Esophagus muscularis mucosa (tissue), 4 donors: ENCODE measurements at places on chromosomes 2 and 18. TPM values are rescaled to one million over a fixed set of nuclear protein-coding genes. Genes with fewer than 3 reads are reported as not detected.

- no peaks in the 10 kb centered on the region for H3K4me1 ChIP-seq
- no peak for DNase-seq
- H3K36me3 ChIP-seq = no peaks in the 10 kb centered on the region
- H3K27ac ChIP-seq = no peak overlapping the region
Observed at GRCh38 chr2:234564699-234565098, 67.8 kb upstream of the ARL4C start.

DNA sequence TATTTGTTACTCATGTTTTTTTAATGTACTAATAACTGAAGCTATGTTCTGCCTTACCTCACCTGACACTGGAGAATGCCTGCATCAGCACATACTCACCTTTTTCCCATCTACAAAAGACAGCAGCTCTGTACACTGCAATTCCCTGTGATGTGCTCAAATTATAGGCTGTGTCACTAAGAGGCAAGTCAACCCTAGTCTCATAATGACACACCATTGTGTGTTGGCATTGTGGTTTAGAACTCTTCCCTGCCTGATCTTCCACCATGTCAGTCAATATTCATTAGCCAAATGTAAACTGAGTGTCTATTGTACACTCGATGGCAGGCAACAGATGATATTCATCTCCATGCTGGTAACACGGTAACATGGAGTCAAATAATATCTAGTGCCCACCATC lies 332.1 kb upstream of the TCF4 start:
- H3K27me3 ChIP-seq = no peaks in the 10 kb centered on the region
- no peaks in the 10 kb centered on the region for H3K4me1 ChIP-seq
- no peak overlapping the region for H3K4me3 ChIP-seq
- DNase-seq = no peak

- H3K27ac ChIP-seq = no peak overlapping the region
- H3K4me1 ChIP-seq = peaks cover 20% of the 10 kb centered on the region
- H3K36me3 ChIP-seq = peaks cover 22% of the 10 kb centered on the region
- DNase-seq = no peak
Observed at GRCh38 chr2:208354964-208355381, 51.6 kb upstream of the PTH2R start.

DOK1 gene
- total RNA-seq = 26.5 TPM

DNA sequence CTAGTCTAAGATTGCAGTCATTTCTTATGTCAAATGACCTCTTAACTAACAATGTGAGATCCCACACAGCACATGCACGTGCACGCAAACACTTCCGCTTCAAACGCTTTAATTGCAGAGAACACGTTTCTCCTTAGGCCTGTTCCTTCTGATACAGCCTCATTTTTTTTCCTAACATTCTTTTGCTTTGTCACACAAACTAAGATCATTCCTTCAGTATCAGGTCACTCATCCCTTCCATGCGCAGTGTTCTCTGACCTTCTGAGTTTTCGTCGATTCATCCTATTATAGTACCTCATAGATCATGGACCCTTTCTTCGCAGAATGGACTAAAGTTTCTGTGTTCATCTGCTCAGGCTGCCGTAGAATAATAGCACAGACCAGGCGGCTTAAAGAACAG lies 327.1 kb upstream of the CDH19 start:
- H3K27me3 ChIP-seq = no peaks in the 10 kb centered on the region
- no peaks in the 10 kb centered on the region for H3K36me3 ChIP-seq
- no peak overlapping the region for H3K27ac ChIP-seq
- H3K4me3 ChIP-seq = no peak overlapping the region
- no peak for DNase-seq

DNA sequence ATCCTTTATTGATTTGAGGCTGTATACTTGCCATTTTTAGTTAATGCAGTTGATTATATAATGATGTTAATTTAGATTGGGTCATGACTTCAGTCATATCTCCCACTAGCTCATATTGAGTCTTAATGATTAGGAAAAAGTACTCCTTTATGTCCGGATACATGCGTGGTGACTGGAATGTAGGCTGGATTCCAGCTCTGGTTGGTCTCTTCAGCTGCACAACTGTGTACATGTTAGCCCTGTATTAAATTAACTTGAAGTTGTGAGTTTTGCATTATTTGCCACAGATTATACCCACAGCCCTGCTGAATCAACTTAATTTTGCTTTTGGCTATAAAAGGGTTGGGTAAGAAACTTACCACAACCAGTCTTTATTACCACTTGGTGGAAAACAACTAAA lies 22.5 kb downstream of the MOB4 start:
- H3K36me3 ChIP-seq = peaks cover 65% of the 10 kb centered on the region
- no peak overlapping the region for H3K4me3 ChIP-seq
- H3K27ac ChIP-seq = no peak overlapping the region
- no peak for DNase-seq
- H3K27me3 ChIP-seq = no peaks in the 10 kb centered on the region

- H3K4me3 ChIP-seq = no peak overlapping the region
- H3K36me3 ChIP-seq = no peaks in the 10 kb centered on the region
- no peak overlapping the region for H3K27ac ChIP-seq
- no peak for DNase-seq
- no peaks in the 10 kb centered on the region for H3K27me3 ChIP-seq
Observed at GRCh38 chr2:180523621-180524340, 456.6 kb upstream of the UBE2E3 start.

GRCh38 chr2:147171941-147172340 lies 672.9 kb upstream of the ACVR2A start:
- no peak overlapping the region for H3K4me3 ChIP-seq
- H3K36me3 ChIP-seq = no peaks in the 10 kb centered on the region
- H3K27me3 ChIP-seq = no peaks in the 10 kb centered on the region

NAT8 gene
- not detected for total RNA-seq

DNA sequence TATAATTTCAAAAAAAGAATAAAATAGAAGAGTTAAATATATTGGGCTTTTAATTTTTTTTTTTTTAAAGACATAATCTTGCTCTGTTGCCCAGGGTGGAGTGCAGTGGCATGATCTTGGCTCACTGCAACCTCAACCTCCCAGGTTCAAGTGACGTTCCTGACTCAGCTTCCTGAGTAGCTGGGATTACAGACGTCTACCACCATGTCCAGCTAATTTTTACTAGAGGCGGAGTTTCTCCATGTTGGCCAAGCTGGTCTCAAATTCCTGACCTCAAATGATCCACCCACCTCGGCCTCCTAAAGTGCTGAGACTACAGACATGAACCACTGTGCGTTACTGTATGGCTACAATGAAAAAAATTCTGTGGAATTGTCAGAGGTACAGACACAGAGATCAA lies 98.1 kb upstream of the RGPD4 start:
- H3K4me1 ChIP-seq = no peaks in the 10 kb centered on the region
- H3K27ac ChIP-seq = no peak overlapping the region
- DNase-seq = no peak
- H3K36me3 ChIP-seq = no peaks in the 10 kb centered on the region

- H3K27ac ChIP-seq = no peak overlapping the region
- no peaks in the 10 kb centered on the region for H3K36me3 ChIP-seq
- H3K4me3 ChIP-seq = no peak overlapping the region
- no peaks in the 10 kb centered on the region for H3K27me3 ChIP-seq
- H3K4me1 ChIP-seq = peaks cover 10% of the 10 kb centered on the region
Observed at GRCh38 chr18:79861687-79862086, 63.9 kb downstream of the KCNG2 start.

DNA sequence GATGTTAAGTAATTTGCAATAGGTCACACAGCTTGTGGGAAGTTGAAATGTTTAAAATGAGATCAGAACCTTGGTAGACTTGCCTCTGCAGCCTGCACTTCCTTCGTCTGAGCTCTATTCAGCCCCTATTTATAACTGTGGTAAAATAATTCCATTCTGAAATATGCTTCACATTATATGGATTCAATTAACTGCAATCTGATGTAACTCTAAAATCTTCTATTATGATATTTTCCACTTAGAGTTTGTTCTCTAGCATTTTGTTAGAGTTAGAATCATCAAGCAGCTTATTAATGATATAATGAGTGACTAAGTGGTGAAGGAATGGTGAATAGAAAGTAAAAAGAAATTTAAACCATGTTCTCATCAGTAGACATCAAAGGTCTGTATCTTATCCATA lies 139.6 kb upstream of the ARHGAP28 start:
- no peaks in the 10 kb centered on the region for H3K27me3 ChIP-seq
- H3K4me1 ChIP-seq = no peaks in the 10 kb centered on the region
- no peaks in the 10 kb centered on the region for H3K36me3 ChIP-seq
- DNase-seq = no peak

RMND5A gene
- total RNA-seq = 45.7 TPM

DNA sequence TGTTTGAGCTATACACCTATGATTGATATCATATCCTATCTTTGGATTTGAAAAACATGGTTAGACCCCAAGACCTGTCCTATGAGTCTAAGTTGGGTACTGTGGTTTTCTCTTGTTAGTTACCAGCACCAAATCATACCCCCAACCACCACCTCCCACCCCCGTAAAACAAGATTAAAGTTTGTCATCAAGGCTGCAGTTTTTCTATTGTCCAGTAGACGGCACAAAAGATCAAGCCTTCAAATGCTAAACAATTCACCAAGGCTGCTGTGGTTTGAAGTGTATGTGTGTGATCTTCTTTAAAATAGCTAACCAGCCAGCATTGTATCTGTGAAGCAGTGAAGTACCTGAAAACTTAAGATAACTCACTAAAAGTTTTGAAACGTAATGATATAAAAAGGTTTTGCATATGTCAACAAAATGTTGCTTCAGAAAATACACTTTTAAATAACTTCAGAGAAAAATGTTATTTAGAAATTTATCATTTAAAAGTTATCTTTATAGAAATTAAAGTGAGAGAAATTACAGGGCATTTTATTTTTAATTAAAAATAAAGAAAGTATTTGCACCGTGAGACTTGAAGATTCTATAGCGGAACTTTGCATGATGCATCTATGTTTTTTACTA lies 5.8 kb upstream of the MEIS1 start:
- DNase-seq = no peak
- H3K4me1 ChIP-seq = peaks cover 71% of the 10 kb centered on the region
- H3K4me3 ChIP-seq = peak overlapping the region; percentile 18
- no peaks in the 10 kb centered on the region for H3K36me3 ChIP-seq
- H3K27me3 ChIP-seq = no peaks in the 10 kb centered on the region
- H3K27ac ChIP-seq = peak overlapping the region; percentile 80

NDUFB3 gene
- 37.1 TPM for total RNA-seq

GRCh38 chr2:173835726-173836125 lies 129.4 kb downstream of the SP3 start:
- H3K4me1 ChIP-seq = peaks cover 13% of the 10 kb centered on the region
- no peak overlapping the region for H3K4me3 ChIP-seq
- no peak for DNase-seq
- H3K27ac ChIP-seq = no peak overlapping the region
- no peaks in the 10 kb centered on the region for H3K36me3 ChIP-seq

- peaks cover 10% of the 10 kb centered on the region for H3K27me3 ChIP-seq
- H3K27ac ChIP-seq = no peak overlapping the region
- H3K4me1 ChIP-seq = no peaks in the 10 kb centered on the region
- no peak overlapping the region for H3K4me3 ChIP-seq
Observed at GRCh38 chr2:170369894-170370293, 191.9 kb downstream of the MYO3B start.

KIF5C gene
- total RNA-seq = 3.1 TPM

- no peak overlapping the region for H3K4me3 ChIP-seq
- H3K36me3 ChIP-seq = no peaks in the 10 kb centered on the region
- H3K27ac ChIP-seq = no peak overlapping the region
- no peak for DNase-seq
- no peaks in the 10 kb centered on the region for H3K27me3 ChIP-seq
- H3K4me1 ChIP-seq = no peaks in the 10 kb centered on the region
Observed at GRCh38 chr18:69718912-69719547, 228.6 kb downstream of the CD226 start.

- H3K4me1 ChIP-seq = peaks cover 3% of the 10 kb centered on the region
- peak; percentile 57 for DNase-seq
- no peak overlapping the region for H3K4me3 ChIP-seq
- H3K36me3 ChIP-seq = no peaks in the 10 kb centered on the region
Observed at GRCh38 chr2:8217468-8218030, 464.3 kb upstream of the ID2 start.

CNGA3 gene
- total RNA-seq = 8.0 TPM
